ENCODE measurements at places on chromosomes 4 and X. TPM values are rescaled to one million over a fixed set of nuclear protein-coding genes. Genes with fewer than 3 reads are reported as not detected.

Gene RBMXL3
- not detected for total RNA-seq

Gene TMEM154
- total RNA-seq: 9.1 TPM

Gene CPLX1
- total RNA-seq: 0.14 TPM

Gene WDR45
- 23.3 TPM for total RNA-seq

Gene HGFAC
- total RNA-seq: 0.18 TPM

GRCh38 chr4:75497133-75497532 is 17.1 kb downstream of the RCHY1 start:
- no peak for DNase-seq

DNA sequence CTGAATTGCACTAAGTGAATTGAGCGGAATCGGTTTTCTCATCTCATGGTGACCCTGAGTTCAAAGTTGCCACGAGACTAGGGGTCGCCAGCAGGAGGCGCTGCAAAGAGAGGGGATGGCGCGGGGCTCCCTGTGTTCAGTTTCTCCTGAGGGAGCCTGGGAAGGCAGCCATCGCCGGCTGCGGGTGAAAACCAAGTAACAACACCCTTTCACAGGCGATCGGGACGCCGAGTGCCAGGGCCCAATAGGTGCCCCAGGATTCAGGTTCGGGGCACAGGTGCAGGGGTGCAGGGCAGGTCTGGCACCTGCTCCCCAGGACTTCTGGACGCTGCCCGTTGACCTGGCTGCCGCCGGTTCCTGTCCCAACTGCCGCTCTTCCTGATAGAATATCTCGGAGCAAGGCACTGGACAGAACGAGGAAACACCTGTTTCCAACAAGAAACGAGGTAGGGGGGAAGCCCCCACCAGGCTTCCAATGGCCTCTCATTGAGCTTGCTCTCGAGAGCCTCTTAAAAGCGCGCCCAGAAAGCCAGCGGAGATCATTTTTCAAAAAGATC is 1.1 kb upstream of the FGF16 start:
- DNase-seq: peak; percentile 57

DNA sequence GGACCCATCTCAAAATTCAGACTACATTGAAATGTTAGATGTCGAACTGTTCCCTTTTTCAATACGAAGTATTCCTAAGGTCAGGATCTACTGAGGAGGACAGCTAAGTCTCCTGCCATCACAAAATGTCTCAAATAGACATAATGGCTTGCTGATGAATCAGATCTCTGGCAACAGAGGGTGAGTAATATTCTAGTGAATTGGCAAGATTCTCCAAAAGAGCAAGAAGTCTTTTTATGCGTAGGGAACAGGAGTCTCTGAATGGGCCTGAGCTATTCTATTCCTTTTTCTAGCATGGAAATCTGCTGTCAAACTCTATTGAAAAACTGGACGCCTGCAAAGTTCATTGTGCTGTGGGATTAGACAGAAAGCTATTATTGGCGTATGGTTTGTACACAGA is 145.4 kb downstream of the FNIP2 start:
- no peak for DNase-seq

DNA sequence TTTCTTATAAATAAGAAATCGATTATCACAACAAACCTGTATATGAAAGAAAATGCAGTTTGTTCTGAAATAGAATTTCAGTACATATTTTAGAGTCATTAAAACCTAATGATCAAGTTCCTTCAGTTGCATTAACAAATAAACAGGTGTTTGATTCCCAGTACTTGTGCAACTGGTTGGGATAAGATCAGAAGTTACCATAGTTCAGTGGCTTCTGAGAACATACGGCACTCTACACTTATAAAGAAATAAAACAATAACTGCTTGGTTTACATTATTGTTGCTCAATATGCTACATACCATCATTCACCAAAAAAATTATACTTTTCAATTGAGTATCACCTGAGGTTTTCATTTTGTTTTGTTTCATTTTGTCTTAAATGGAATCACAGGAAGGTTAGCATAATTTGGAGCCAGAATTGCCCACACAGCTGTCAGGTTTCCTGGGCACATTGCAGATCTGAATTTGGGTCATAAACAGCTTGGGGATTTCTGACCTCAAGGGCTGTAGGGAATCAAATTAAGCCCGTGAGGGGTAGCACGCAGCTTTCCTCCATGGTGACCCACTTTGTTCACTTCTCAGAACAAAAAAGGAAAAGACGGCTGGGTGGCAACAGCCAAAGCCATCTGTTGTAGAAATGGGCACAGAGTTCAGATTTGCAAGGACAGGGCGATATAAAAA is 14.9 kb upstream of the CCNG2 start:
- no peak for DNase-seq

DNA sequence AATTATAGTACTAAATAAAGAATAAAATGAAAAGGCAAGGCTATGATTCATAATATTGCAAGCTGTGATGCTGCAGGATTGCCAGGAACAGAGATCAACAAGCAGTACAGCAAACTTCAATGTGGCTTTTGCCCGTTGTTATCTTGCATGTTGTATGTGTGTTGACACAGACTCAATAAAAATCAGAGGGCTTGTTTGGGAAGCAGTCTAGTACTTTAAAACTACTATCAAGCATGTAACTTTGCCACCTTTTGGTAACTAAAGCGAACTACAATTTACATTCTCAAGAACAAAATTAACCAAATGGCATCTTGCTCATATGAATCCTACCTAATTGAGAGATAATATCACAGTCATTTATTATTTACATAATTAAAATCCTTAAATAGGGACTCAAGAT is 79.8 kb upstream of the GPM6A start:
- DNase-seq: no peak

- DNase-seq: no peak
Observed at GRCh38 chr4:152283801-152284470, 252.0 kb downstream of the FBXW7 start.

DNA sequence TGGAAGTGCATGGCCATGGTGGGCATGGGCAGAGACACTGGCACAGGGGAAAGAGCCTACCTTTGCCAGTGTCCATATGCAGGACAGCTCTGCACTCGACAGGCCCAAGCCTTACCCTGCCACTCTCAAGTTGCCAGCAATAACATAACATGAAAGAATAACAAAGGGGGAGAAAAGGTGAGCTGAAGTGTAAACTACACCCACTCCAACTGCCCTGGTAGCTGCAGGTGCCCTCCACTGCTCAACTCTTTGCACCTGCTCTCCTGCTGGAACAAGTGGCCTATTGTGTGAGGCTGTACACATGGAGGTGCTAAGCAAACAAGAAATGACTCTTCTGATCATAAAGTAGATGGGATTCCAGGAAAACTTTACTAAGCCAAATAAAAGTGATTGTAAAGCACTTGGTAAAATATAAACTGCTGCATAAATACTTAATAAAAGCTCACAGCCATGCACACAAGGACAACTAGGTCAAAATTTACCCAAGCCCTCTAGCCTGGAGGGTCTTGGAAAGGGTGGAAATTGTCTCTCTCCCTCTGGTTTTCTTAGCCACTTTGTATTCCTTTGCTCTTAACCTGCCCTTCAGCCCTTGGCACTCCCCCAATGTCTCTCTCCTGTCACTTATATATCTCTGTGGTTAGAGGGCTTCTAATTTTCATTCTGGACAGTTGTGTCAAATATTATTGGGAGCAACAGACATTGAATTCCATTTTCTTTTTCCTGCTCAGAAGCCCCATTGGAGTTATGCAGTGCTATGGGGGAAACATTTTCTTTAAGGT is 261.2 kb upstream of the GPC4 start:
- DNase-seq: no peak

DNA sequence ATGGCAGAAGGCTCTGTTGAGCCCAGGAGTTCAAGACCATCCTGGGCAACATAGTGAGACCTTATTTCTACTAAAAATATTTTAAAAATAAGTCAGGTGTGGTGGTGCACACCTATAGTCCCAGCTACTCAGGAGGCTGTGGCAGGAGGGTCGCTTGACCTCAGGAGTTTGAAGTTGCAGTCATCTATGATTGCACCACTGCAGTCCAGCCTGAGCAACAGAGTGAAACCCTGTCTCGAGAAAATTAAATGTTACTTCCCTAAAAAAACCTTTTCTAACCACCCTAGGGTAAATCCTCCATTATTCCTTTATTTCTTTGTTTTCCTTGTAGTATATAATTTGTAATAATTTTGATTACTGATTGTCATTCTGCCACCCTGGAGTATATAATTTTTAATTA is 7.9 kb downstream of the FAM200B start:
- DNase-seq: no peak

DNA sequence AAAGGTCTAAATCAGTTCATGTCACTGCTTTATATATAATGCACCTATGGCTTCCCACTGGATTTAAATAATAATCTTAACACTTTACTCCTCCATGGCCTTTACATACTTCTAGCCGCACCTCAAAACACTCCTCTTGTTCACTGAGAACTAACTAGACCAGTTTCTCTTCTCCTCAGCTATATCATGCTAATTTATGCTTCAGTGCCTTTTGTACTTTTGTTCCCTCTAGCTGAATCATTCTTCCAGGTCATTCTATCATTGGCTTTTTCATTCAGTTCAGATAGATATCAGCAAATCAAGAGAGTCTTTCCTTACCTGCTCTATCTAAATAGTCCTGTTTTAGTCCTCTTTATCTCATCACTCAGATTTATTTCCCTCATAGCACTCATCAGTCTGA is 64.2 kb downstream of the TET2 start:
- DNase-seq: no peak

DNA sequence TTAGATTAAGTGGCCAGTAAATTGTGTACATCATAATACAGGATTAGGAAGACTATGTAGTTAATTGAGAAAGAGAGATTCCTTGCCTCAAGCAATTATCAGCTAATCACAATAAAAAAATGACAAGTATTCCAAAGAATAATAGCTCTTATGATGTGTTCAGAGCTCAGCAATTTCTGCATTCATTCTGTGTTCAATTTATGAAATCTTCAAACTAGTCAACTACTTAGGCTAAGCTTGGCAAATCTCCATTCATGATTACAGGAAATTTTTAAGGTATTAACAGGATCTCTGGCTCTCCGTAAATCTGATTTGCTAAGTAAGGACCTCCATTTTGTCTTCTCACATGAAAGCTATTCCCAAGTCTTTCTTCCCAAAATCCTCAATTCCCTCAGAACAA is 256.9 kb upstream of the TEX13A start:
- no peak for DNase-seq

GRCh38 chrX:2691543-2692220 is 587 bp downstream of the CD99 start:
- DNase-seq: no peak

DNA sequence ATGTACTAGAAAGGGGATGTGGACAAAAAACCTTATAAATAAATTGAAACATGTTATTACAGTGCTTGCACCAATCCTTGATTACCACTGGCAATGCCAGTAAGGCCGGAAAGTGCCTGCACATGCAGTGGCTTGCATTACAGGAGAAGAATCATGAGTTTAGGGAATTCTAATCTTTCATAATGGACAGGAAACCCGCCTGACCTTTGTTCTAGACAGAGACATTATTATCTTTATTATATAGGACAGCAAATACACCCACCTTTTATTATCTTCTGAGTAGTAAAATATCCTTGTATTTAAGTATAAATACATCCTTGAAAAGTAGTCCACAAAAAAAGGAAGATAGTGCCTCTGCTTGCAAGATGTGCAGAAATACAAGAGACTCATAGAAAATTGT is 379.9 kb upstream of the LCORL start:
- DNase-seq: no peak

GRCh38 chrX:133636009-133636408 is 220.7 kb upstream of the GPC4 start:
- no peak for DNase-seq

DNA sequence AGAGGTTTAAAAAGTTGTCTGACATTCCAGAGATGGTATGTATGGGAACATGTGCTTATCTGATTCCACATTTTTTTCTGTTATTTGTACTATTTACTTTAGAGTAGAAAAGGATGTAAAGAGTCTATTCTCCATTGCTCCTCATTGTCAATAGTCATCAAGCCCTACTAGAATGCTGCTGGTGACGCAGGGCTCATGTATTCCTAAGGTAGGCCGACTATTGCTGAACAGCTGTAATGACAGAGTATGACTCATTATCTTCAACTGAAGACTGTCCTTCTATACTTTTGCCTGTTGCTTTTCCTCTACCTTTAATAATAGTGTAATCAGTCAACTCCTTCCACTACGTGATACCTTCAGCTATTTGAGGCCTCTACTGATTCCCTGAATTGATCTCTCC is 509.1 kb upstream of the NR3C2 start:
- DNase-seq: no peak

GRCh38 chrX:10074241-10074941 is 82.4 kb upstream of the CLCN4 start:
- no peak for DNase-seq

DNA sequence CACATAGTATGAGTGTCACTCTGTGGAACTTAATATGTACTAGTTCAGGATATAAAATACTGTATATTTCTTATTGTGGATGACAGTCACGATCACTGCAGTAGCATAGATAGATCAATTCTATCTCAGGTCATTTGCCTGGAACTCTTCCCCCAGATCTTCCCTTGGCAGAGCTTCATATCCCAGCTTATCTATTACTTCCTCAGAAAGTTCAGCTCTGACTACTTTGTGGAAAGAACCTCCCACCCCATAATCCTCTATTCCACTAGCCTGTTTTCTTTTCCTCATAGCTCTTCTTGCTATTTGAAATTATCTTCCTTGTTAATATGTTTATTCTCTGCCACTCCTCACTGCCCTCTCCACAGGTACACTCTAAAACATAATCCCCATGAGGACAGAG is 10.9 kb downstream of the FAM241A start:
- DNase-seq: no peak

DNA sequence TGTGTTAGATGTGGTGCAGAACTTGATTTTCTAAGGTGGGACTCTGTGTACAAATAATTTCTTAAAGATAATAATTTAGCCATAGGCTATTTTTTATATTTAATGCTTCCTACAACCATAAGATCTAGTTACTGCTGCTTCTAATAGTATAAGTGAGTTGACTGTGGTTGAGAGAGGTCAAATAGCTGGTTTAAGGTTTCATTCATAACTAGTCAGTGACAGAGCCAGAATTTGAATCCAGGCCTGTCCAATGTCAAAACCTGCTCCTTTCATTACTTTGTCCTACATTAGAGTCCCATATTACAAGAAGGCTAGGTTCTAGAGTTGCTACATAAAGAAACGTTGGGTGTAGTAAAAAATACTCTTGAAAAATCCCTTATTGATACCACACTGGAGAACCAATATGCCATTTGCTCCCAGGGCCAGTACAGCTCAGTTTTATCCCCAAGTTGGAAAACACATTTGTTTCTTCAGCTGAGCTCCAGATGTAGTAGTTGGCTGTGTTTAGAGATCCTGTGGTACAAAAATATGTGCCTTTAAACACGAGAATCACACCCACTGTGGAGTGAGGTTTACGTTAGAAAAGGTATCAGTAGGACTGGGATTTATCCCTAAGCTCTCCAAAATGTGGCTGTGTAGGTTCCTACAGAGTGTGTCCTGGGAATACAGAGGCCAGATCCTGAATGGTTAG is 84.3 kb downstream of the REPS2 start:
- DNase-seq: no peak
